ENCODE measurements at places on chromosomes 6 and 20.

DNA sequence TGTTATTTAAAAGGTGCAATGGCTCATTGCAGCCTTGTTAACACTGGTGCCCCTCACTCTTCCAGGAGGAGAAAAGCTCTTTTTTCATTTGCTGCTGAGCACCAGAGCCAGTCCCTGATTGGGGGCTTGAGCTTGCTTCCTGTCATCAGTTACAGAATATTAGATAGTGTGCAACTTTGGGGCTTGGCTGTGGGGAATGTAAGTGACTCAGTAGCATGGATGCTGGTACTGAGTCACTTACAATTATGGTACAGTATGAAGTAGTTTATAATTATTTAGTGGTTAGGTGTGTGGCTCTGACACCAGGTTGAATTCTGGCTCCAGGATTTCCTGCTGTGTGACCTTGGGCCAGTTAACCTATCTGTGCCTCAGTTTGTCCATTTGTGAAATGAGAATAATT is 37.6 kb downstream of the ANKS1A start:
- no peak for DNase-seq

DNA sequence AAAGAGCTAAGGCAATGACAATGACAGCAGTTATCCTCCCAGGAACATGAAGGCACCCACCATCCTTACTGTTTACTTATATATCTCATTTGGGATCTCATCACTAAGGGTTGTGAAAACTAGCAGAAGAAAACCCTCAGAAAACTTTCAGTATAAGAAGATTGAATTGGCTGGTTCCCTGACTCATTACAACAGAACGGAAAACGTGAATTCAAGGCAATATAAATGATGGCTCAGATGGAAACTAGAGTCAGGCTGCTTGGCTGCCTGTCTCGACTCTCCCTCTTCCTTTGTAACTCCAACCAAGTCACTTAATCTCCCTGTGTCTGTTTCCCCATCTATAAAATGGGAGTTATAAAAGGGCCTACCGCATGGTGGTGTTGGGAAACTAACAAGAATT is 387.1 kb upstream of the JARID2 start:
- DNase-seq: no peak

DNA sequence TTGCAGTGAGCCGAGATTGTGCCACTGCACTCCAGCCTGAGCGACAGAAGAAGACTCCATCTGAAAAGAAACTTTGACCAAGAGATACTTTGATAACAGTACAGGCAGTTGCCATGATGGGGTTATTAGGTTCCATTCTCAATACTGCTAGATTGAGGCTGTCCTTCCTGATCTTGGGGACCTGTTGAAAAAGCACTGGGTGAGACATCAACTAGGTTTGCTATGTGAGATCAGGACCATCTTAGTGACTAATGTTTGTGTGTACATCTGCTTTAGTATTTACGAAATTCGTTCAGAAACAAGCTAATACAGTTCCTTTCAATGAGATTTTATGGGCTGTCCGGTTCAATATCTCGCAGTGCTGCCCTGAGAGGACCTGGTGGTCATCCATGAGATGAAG is 2.6 kb downstream of the DSE start:
- no peak for DNase-seq

GRCh38 chr6:8175046-8175777 is 72.9 kb upstream of the EEF1E1 start:
- DNase-seq: no peak

DNA sequence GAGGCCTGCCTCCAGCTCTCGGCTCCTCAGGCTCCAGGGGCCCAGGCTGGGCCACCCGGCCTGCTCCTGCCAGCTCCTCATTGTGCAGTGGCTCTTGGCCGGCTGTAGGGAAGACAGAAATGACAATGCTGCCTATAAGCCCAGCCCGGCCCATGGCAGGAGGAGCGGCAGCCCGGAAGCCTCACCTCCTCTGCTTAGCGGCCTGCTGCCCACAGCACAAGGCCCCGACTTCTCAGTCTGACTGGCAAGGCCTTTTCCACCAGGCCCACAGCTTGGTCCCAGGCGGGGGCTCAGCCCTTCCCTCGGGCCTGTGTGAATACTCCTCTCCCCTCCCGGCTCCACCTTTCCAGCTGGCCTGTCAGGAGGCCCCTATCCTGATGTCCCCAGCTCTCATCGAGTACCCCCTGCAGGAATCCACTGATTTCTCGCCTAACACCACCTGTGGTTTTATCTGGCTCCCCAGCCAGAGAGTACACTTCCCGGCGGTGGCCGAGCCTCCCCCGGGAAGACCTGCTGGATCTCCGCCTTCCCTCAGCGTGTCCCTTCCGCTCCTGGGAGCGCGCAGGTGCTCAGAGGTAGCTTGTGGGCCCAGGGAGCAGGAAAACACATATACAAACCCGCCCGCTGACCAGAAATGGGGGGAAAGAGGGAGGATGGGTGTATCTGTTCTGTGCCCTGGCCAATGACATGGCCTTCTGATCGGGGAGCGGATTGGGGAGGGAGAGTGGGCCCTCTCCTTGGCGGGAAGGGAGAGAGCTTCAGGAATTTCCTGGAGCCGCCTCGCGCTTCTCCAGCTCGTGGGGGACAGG is 963 bp downstream of the DDRGK1 start:
- DNase-seq: no peak

GRCh38 chr6:33785778-33786177 is 3.2 kb downstream of the LEMD2 start:
- no peak for DNase-seq

GRCh38 chr6:147973806-147974205 is 368.8 kb upstream of the SASH1 start:
- DNase-seq: no peak

DNA sequence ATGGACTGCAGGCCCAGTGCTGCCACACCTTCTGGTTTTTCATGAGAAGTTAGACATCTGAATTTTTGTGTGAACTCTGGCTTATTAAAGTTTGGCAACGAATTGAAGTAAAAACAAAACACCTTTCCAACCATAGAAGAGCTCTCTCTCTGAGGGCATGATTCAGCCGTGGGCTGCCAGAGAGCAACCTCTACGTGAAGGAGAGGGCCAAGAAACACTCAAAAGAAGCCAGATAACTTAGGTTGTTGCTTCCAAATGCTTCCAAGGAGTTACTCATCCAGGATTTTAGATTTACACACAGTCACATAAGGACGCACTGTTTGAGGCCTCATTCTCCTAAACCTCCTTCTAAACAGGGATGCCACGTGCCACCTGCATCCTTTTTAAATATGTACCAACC is 65.5 kb downstream of the NRN1 start:
- no peak for DNase-seq

- no peak for DNase-seq
Measured at GRCh38 chr20:58567437-58567836, 52.2 kb upstream of the APCDD1L start.

- no peak for DNase-seq
Measured at GRCh38 chr20:50308166-50308512, 117.5 kb downstream of the CEBPB start.

- no peak for DNase-seq
Measured at GRCh38 chr6:109370792-109371191, 11.5 kb downstream of the CD164 start.

DNA sequence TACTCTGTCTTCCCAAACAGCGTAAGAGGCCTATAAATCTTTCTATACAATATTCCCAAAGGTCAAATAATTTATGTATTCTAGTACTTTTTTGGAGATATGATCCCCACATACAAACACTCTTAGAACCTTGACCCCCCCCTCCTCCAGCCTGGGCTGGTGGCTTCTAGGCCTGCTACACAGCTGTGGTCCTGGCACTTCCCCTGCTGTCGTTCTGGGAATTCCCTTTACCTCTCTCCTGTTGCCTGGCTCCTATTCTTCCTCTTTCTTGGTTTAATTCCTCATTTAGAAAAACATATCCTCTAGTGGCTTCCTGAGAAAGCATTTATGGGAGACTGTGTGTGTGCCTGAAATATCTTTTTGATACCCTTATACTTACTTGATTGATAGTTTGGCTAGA is 4.1 kb upstream of the TXLNB start:
- DNase-seq: no peak

DNA sequence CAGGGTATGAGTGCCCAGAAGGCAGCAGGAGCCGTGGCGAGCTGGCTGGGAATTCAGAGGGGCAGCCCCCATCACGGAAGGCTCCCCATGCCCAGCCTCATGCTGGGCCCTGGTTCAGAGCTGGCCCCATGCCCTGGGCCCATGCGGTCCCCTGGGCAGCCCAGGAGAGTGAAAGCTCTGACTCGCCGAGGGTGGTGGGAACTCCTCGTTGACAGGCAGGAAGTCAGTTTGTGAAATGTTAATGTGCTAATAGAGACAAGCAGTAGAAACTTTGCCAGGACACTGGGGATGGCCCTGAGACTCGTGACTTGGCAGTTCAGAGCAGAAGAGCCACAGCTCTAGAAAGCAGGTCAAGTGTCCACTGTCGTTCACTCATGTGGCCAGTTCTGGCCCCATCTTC is 353.0 kb downstream of the TAF4 start:
- no peak for DNase-seq

DNA sequence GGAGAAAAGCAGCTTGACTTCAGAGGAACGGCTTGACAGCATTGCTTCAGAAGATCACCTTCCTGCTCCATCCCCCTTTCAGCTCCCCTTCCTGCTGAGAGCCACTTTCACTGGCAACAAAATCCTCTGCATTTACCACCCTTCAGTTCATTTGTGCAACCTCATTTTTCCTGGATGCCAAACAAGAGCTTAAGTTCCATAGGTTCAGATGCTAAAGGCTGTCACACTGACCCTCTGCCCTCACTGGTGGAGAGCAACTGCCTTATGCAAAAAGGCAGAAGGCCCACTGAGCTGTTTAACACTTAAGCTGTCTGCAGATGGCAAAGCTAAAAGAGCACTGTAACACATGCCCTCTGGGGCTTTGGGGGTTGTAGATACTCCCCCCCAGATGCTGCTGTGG is 131.2 kb upstream of the SPACA1 start:
- no peak for DNase-seq

GRCh38 chr6:89297695-89298351 is 17.3 kb downstream of the GABRR2 start:
- DNase-seq: no peak

DNA sequence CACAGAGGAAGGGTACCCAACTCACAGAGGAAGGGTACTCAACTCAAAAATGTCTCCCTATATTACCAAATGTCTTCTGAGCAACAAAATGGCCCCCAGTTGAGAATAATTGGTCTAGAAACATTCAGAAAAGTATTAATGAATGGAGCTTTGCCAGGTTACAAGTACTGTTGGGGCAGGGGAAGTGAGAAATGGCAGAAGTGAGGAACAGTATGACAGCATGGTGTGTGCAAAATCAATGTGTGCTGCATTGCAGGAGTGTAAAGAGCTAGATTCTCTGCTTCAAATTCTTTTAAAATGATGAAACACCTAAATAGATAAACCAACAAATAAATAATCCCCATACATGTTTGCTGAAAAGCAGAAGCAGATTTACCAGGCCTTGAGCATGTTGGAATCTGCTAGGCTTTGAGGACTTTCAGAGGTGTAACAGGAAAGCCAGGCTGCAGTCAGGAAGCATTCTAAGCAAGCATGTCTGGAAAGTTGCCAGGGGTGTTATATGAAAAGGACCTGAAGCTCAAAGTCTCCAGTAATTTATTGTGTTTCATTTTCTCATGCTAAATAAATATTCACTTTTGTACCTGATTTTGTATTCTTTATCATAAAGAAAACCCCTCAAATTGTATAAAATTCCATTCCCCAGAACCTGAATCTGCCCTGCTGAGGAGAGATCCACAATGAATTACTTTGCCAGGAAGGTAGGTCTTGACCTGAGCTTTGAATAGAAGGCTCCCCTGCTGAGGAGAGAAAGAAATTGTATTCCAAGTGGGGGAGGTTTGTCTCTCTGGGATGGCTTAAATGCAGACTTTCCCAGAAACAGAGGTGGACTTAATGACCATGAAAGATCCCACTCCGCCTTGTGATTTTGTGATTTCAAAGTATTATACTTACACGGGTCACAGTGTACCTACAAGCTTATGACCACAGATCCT is 265.0 kb upstream of the MARCKS start:
- no peak for DNase-seq

DNA sequence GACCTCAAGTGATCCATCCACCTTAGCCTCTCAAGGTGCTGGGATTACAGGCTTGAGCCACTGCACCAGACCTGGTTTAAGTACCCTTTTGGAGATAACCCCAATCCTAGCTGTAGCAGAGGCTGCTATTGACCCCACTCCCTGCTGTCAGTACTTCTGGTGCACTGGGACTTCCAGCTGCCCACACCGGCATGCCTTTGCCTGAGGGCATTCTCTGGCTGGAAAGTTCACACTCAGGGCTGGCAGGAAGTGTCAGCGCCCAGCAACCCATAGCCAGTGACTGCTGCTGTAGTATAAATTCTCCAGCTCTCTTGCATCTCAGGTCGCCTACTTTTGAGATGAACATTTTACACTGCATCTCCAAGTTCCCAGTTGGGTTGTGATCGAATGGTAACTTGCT is 75.3 kb downstream of the UTRN start:
- DNase-seq: no peak

GRCh38 chr6:29758761-29759160 is 35.5 kb downstream of the HLA-F start:
- DNase-seq: no peak

GRCh38 chr6:157825243-157825904 is 2.3 kb downstream of the SNX9 start:
- DNase-seq: no peak

GRCh38 chr20:14383335-14383734 is 45.9 kb upstream of the FLRT3 start:
- no peak for DNase-seq

- no peak for DNase-seq
Measured at GRCh38 chr6:118198746-118199145, 291.7 kb downstream of the SLC35F1 start.

GRCh38 chr6:21522797-21523456 is 70.6 kb upstream of the SOX4 start:
- no peak for DNase-seq

DNA sequence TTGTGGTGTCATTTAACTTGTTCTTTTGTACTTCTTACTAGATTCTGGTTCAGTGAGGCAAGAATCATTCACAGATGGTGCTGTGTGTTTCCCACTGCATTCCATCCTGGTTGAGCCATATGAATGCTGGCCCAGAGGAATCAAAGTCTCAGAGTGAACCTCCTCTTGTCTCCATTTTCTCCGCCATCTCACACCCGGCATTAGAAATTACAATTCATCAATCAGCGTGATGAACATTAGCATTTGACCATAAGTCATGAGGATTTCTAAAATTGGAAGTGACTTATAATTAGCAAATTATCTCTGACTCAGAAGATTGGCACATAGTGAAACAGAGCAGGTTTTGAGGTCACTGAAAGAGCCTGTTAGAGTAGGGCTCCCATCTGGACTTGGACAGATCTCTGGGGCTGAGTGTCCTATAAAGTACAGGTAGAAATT is 25.2 kb downstream of the TNFAIP3 start:
- DNase-seq: no peak

DNA sequence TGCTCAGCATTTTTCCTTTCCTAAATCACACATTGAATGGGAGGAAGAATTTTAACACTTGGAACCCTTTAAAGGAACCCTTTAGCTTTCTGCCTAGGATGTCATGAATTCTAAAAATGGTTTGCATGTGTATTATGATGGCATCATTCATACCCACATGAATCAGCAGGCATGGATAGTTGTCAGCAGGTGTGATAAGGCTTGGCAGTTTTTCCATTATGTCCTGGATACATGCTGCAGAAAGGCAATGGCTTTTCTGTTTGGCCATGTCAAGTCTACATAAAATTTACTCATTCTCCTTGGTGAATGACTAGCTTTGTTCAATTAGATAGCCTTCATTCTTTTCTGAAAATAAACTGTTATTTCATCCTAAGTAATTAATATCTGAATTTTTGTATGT is 353.7 kb downstream of the GRIK2 start:
- no peak for DNase-seq

Measured in NCI-H1436 treated with DMSO at 0.1 percent for 48 hours (cell line).